NCI-H1417 treated with DMSO at 0.1 percent for 48 hours (cell line): ENCODE measurements at places on chromosomes 12 and 14.

DNA sequence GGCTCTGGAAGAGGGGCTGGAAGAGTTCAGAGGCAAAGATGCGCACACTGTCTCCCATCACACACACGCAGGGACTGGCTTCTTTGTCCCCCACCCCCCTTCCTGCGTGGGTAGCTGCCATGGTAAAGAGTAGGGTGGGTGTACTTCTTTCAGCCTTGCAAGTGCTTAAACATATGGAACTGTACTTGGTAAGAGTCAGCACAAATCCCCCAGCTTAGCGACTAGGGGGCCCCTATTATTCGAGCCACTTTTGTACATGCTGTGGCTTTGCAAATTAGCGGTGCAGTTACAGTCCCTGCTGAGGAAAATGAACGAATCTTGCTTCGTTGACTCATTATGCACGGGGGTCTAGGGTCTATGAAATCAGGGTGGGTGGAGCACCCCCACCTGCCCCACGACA, 123.8 kb downstream of the AACS start:
- DNase-seq = no peak

DNA sequence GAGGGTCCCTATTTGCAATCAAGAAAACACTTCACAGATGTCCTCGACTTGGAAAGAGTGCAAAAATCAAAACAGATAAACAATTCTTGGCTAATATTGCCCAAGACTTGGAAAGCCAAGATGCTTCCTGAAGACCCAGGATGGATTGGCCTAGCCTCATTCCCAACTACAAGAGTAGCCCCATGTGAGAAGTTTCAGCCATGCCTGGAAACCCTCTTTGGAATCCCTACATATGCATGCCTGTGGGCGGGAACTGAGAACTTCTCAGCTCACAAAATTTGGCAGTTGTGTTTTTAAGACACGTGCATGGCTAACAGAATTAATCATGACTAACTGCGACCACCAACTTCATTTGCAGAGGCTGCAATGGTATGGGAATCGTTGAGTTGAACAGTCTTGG, 283.2 kb upstream of the TBX3 start:
- no peak for DNase-seq

DNA sequence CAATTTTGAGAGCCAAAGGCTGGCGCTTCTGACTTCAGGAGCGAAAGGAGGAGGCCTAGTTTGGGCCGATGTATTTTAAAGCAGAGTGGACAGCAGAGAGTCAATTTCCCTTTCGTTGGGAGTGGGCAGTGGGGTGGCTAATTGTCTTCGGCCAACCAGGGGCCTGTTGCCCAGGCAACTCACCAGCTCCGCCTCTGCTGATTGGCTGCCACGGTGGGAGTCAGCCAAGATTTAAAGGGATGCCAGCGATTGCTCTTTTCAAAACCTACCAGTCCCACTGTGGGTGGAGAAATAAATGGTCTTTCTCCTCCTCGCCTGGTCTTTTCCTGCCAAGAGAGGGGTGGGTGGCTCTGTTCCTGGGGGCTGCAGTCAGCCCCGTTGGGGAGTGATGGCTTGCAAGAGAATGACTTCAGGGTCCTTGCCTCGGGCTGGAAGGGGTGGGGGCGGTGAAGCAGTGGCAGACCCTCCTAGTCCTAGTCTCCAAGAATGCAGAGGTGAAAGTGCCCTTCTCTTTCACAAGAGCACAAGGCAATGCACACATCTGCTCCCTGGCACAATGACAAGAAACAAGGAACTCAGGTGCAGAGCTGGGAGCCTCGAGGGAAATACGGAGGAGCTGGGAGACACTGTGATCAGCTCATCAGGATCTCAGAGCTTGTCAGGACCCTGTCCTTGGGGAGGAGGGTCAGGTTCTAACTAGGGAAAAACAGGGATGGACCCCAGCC, 37.7 kb downstream of the RASAL1 start:
- no peak for DNase-seq

GRCh38 chr12:3315201-3315661, 175.8 kb upstream of the PRMT8 start:
- peak; percentile 96 for DNase-seq

DNA sequence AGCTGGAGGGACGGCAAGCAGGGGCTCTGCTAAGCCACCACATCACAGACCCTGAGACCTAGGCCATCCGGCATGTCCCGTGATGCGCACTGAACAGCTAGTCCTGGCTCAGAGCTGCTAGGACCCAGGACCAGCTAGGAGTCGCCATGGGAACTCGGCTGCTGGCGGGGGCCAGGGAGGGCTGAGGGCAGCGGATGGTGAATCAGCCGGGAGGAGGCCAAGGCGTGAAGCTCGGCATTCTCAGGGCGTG, 5.1 kb downstream of the AHNAK2 start:
- no peak for DNase-seq

- no peak for DNase-seq
Observed at GRCh38 chr12:117583092-117583491, 221.7 kb upstream of the NOS1 start.

GRCh38 chr14:38547961-38548490, 292.1 kb upstream of the CLEC14A start:
- DNase-seq = no peak

- DNase-seq = no peak
Observed at GRCh38 chr12:94504386-94504785, 44.7 kb upstream of the CEP83 start.

- DNase-seq = no peak
Observed at GRCh38 chr14:72141084-72141483, 208.9 kb downstream of the RGS6 start.

GRCh38 chr12:89661706-89662330, 46.8 kb downstream of the ATP2B1 start:
- DNase-seq = no peak

GRCh38 chr12:57550641-57551549, 1.1 kb downstream of the KIF5A start:
- no peak for DNase-seq

- peak; percentile 97 for DNase-seq
Observed at GRCh38 chr14:52852810-52853521, 61.6 kb upstream of the GNPNAT1 start.

DNA sequence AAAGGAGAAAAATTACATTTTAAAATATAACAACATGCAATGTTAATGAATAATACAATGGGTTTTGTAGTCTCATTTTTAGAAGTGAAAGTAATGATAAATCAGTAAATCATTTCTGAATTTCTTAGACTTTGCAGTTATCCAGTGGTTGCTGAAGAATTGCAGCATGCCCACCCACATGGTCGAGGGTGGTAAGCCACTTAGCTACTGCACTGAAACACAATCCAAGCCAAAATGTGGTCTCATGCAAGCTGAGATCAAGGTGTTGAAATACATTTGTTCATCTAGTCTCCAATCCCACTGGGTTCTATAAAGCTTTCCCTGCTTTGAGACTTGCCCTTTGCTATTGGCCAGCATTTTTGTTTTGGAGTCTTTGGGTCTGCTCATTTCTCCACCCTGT, 247.9 kb downstream of the NELL2 start:
- DNase-seq = no peak

DNA sequence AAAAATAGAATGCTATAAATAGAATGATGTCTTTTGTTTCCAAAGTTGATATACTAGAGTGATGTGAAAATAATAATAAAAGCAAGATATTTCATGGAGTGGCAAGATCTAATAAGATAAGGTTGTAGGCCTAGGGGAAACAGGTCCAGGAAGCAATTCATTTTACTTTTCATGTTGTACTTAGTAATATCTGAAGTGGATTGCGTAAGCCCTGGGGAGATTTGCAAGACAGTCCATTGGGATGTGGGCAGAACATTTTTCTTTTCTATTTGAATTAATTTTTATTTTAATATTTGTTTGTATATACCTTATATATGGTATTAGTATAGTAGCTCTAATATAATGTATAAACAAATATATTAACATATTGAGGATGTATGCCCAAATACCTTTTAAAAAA, 7.5 kb downstream of the NUBPL start:
- no peak for DNase-seq

GRCh38 chr12:108181095-108181454, 52.0 kb downstream of the WSCD2 start:
- no peak for DNase-seq

- DNase-seq = no peak
Observed at GRCh38 chr14:73289308-73289707, 52.0 kb downstream of the PAPLN start.

- no peak for DNase-seq
Observed at GRCh38 chr12:131327521-131328488, 374.1 kb downstream of the ADGRD1 start.

DNA sequence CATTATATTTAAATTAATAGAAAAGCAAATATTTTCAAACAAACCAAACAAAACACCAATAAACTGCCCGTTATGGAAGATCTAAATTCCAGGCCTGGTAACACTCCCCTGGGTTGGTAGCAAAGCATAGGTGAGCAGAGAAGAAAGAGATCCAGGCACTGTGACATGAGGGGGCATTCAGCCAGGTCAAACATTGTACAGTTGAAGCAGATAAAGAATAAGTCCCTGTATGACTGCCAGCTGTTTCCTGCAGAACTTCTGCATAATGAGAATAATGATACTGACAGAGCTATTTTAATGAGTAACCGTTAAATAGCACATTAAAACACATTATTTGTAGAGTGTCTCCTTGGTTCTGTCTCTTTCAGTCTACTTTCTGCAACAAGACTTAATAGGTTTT, 35.4 kb downstream of the SLC38A1 start:
- no peak for DNase-seq

DNA sequence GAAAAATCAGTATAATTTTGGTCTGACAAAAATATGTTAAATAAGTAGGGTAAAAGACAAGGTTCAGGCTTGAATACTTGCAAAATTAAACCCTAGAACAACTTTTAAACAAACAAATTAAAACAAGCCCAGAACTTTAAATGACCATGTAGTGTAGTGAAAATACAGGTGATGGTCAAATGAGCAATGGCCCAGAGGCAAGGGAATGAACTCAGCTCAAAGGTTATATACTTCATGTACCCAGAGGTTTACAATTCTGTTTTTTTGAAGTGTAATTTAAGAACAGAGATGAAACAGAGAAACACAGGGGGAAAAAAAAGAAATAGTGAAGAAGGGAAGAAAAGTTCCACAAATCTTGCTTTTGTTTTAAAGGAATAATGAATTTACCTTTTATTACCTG, 949.2 kb downstream of the TRHDE start:
- no peak for DNase-seq

- no peak for DNase-seq
Observed at GRCh38 chr14:74841230-74842207, 34.4 kb downstream of the PROX2 start.

DNA sequence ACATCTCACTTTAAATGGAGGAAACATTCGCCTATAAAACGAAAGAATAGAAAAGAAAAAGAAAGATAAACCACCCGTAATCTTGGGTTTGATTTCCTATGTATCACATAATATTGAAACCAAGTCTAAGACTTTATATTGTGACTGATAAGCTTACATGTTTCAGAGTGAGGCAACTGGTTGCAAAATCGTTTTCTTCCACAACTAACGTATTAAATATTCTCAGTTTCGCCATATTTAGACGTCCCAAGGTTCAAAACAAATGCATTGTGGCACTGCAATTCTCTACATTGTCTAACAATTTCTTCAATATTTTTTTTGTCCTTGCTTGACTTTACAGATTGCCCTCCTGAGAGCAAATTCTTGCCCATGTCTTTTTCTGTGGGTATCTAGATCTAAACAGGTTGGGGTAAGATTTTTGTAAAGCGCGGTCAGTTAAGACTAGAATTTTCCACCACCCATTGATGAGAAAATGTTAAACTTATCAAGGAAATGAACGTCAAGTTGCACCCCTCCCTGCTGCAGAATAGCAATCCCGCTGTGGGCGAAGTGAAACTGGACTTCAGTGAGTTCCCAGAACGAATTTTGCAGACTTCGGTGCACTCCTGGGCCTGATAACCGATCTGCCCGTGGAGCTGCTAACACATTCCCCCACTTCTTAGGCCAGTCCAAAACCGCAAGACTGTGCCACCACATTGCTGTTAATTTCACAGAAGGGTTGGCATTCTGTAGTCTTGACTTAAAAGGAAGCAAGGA, 2.7 kb downstream of the TBX3 start:
- no peak for DNase-seq

GRCh38 chr12:50394469-50395029, 1.9 kb downstream of the FAM186A start:
- no peak for DNase-seq

GRCh38 chr14:20417250-20418186, 4.2 kb upstream of the TEP1 start:
- DNase-seq = peak; percentile 70

- DNase-seq = no peak
Observed at GRCh38 chr14:103559766-103560165, 2.7 kb downstream of the BAG5 start.

DNA sequence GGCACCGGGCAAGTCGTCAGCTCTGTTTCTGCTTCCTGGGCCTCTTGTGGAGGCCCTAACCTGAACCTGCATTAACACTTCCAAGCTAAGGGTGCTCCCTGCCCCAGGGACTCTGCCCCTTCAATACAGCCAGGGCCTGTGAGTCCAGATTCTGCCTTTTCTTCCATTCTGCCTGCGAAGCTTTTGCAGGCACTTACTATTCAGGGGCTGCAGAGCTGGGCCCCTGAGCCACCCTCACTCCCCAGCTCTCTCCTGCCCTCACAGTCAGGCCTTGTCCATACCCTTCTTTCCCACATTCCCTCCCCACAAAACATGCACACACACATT, 101.1 kb downstream of the ZFP36L1 start:
- DNase-seq = no peak

DNA sequence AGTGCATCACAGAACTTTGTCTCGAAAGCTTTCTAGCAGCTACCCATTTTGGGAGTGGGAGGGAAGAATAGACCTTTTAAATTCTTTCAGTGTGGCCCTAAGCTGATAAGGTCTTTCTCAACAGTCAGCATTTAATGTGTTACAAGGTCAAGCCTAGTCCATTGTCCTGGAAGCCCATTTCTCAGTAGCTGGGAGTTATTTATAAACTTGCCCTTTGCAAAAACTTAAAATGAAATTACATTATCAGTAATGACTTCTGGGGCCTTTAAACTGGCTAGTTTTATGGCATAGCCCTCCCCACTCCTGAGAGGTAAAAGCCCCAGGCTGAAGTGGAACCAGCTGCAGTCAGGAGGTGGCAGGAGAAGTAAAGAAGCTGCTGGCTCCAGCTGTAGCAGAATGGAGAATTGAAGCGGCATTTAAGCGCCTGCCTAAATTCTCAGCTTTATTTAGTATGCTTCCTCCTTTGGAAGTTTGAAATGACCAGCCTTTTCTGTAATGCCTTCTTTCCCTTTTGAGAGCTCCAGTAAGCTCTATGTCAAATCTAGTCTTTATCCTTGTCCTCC, 12.4 kb downstream of the COPZ1 start:
- no peak for DNase-seq

DNA sequence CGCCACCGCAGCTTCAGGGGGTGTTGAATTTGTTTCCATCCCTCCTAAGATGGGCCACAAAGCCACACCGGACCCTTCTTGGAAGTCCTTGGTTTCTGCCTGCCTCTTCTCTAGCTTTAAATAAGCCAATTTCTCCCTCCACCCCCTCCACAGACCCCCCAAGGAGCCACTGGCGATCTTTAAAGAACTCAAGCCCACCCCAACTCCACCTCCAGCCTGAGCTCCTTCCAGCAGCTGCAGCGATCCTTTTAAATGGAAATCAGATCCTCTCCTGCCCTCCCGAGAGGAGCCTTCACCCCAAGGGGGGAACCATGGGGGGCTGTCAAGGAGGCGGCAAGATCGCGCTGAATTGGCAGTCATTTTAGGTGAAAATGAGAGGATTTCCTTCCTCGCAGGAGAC, 133.1 kb downstream of the NCOR2 start:
- no peak for DNase-seq

- no peak for DNase-seq
Observed at GRCh38 chr12:78559416-78559815, 305.2 kb upstream of the SYT1 start.

GRCh38 chr12:67439611-67440010, 170.5 kb downstream of the CAND1 start:
- no peak for DNase-seq
